Type B pancreatic cell (in vitro differentiated cells): ENCODE measurements at places on chromosomes 4 and X. TPM values are rescaled to one million over a fixed set of nuclear protein-coding genes. Genes with fewer than 3 reads are reported as not detected.

Gene MAGEE1
- total RNA-seq, result 5.3 and 7.0 TPM in 2 replicates

Gene CCDC110
- 0.21 and 0.94 TPM in 2 replicates for total RNA-seq

- DNase-seq, result no peak
Observed at GRCh38 chrX:47174846-47175587, 18.6 kb upstream of the UBA1 start.

DNA sequence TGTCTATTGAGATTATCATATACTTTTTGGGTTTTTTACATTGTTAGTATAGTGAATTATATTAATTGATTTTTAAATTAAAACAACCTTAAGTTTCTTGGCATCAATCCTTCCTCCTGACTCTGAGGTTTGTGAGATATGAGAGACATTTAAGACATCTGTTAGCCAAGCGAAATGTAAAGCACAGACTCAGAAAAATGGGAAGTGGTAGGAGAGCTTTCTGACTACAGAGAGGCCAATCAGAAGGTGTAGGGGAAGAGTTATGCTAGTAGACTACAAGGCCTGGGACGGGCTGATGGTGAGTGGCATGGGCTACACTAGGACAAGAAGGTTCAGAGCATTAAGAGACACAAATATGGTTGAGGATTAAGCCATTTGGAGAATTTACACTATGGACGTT lies 255.4 kb downstream of the PRDM5 start:
- no peak for DNase-seq
